ENCODE measurements at places on chromosomes 11 and 22.
A peak's percentile ranks its signal among the peaks of the same experiment; 100 is the strongest.

- DNase-seq: no peak
These were observed 6.4 kb upstream of the TP53I11 start for GRCh38 chr11:44957040-44957515.

- no peak for DNase-seq
These were observed 96.1 kb downstream of the KIF18A start for GRCh38 chr11:28011813-28012212.

- DNase-seq: no peak
These were observed 878.5 kb upstream of the LRRC4C start for GRCh38 chr11:42337786-42338455.

DNA sequence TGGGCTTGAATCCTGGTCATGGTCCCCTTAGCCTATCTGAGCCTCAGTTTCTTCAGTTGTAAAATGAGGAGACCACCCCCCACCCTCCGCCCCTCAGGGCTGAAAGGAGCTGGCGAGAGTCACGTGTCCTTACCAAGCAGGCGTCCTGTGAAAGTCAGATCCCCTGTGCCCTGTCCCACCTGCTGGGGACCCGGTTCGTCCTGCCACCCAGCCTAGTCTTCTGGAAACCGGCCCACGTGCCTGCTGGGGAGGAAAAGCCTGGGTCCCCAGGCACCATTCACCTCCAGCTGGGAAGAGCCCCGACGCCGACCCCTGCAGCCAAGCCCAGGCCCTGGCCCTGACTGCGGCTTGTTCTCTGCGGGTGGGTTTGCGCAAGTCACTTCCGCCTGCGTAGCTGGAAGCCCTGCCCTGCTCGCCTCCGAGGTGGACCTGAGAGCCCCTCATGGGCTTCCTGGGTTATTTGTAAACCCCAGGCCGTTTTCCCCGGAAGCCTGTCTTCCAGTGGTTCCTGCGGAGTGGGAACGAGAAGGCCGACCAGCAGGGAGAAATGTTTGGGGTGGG, 679 bp upstream of the SSH3 start:
- DNase-seq: peak; percentile 84

GRCh38 chr11:128246364-128246801, 341.0 kb downstream of the ETS1 start:
- peak; percentile 14 for DNase-seq

DNA sequence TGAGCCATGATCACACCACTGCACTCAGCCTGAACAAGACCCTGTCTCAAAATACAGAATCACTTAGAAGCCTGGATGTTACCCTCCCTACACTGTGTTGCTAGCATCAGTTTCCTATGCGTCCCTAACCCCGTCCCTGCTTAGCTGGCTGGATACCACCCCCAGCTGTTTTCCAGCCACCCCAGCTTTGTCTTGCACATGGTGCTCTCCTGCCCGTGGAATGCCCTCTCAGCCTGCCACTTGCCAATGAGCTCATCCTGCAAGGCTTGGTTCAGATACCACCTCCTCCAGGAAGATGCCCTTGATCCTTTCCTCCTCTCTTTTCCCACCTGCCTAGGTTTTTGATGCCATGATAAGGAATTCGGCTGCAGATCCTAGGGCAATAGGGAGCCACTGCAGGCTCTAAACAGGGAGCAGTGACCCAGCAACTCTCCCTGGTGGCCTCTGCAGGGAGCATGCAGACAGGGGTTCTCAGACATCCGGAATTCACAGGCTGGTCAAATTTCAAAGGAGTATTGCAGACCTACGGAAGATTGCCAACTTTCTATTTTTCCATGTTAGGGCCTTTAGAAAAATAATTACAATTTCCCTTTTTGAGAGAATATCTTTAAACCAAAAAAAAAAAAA, 52.7 kb upstream of the WNT7B start:
- no peak for DNase-seq

DNA sequence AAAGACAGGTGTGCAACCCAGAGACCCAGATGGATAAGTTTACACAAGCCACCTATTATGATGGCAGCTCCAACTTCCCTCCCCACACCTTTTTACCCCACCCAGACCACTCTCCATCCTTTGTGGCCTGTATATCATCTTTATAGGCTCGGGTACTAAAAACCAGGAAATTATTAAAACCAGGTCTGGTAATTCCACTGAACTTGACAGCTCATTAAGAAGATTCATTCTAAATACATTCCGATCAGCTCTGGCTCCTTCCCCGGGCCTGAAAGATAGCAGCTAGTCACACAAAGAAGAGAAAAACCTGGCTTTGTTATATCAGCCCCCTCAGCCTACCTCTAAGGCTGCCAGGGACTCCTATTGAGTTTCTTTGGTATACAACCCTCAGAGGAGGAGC, 67.9 kb upstream of the API5 start:
- DNase-seq: no peak

All from ELF-1 (cell line).